ENCODE measurements at places on chromosomes 12 and 14.
A peak's percentile ranks its signal among the peaks of the same experiment; 100 is the strongest.

GRCh38 chr12:96034621-96035282, 635 bp downstream of the LTA4H start:
- DNase-seq, result no peak

DNA sequence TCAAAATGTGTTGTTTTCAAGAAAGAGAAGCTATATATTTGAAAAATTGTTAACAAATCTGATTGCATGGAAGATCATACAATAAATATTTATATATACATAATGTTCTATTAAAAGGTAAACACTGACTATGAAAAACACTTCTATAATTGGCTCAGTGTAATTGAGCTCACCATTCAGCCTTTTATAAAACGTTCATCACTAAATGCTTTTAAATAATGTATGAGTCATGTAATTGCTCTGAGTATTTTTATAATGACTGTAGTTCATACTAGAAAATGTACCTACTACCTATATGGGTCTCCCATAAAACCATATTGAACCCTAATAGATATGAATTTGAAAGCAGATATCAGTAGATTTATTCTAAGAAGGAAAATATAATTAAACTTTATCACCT, 240.4 kb upstream of the MGAT4C start:
- DNase-seq, result no peak

- no peak for DNase-seq
Measured at GRCh38 chr14:105283899-105284298, 16.9 kb downstream of the BRF1 start.

- DNase-seq, result peak; percentile 78
Measured at GRCh38 chr14:58239244-58240195, 5.1 kb upstream of the PSMA3 start.

DNA sequence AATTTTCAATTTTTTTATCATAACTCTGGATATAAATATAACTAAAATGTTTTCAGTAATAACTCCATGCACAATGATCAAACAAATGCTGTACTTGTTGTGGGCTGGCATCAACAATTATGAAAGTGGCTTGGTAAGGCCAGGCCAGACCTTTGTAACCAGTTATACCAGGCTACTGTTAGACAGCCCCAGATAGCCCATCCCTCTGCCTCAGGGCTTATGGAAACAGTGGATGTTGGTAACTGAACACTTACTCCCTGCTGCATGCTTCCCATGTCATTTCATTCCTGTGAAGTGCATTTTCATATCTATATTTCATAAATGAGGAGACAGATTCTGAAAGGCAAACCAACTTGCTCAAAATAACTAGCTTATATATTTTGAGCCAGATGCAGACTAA, 195.0 kb downstream of the SYT1 start:
- DNase-seq, result no peak

- DNase-seq, result no peak
Measured at GRCh38 chr14:68981139-68981538, 2.0 kb upstream of the ACTN1 start.

DNA sequence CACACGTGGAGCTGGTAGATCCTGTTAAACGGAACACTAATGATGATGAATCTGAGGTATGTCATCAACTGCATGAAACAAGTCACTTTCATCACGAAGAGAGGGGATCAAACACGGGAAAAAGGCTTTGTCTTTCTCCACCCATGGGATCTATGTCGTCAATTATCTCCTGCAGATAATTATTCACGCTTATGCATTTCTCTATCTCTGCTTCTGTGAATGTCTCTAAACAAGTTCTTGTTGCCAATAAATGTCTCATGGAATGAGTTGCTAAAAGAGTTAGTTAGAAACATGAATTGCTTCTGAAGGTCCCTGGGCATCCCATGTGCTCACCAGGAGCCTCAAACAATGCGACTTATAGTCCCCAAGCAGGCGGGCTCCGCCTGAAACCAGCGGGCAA, 1228.2 kb upstream of the TMEM132C start:
- no peak for DNase-seq

- no peak for DNase-seq
Measured at GRCh38 chr12:92133171-92133570, 12.5 kb downstream of the BTG1 start.

DNA sequence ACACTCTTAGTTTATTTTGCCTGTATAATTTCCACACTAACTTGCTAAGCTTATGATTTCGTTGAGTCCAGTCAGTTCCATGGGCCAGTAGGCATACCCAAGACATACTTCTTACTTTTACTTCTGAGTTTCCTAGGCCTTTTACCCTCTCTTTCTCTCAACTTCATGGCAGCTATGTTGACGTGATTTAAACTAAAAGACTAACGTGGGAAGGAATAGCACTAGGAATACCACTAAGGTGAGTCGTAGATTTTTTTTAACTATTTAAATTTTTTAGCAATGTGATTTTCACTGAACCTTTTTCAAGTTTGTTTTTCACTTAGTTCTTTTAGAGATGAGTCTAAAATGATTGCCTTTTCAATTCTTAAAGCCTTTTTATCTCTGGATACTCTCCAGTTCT, 793.5 kb upstream of the NOVA1 start:
- no peak for DNase-seq

GRCh38 chr12:11891346-11891745, 179.4 kb upstream of the BCL2L14 start:
- no peak for DNase-seq

- peak; percentile 76 for DNase-seq
Measured at GRCh38 chr12:22624870-22625761, at the start of gene ETNK1. Gene ETNK1, plus strand, starts transcription at chr12:22625171. Its CDS starts 260 bp downstream, at chr12:22625431.

- no peak for DNase-seq
Measured at GRCh38 chr12:2183556-2184541, 131.1 kb downstream of the CACNA1C start.

DNA sequence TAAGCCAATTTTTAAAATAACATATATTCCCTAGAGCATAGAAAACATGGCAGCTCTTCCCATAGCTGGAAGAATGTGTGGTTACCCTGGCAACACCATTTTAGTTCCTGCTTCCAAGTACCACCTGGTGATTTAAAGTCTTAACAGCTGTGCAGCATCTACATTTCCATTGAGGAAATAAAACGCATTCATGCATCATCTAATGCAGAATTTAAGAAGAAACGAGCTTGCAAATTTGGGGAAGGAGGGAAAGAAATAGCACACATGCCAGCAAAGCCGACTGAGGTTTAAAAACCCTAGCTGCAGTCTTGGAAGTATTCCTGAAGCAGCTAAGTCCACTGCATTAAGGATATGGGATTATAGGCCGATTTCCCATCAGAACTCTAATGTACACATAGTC, 22.8 kb upstream of the SLC38A2 start:
- no peak for DNase-seq

DNA sequence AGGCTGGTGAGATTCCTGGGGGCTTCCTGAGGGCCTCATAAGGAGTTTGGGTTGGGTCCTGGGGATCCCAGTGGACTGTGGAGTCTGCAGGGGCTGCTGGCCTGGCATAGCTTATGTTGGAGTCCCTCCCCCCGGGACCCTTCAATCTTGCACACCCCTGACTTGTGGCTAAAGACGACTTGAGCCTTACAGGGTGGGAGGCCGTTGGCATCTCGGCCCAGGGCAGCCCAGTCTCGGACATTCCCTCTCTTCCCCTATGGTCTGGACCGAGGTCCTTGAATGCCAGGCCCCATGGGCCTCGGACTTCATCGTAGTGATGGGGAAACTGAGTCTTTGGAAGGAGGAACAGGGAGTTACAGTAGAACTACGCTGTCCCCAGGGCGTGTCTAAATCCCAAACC, 12.5 kb downstream of the RTL1 start:
- no peak for DNase-seq

- peak; percentile 13 for DNase-seq
Measured at GRCh38 chr12:116687888-116688287, 50.0 kb downstream of the SPRING1 start.

DNA sequence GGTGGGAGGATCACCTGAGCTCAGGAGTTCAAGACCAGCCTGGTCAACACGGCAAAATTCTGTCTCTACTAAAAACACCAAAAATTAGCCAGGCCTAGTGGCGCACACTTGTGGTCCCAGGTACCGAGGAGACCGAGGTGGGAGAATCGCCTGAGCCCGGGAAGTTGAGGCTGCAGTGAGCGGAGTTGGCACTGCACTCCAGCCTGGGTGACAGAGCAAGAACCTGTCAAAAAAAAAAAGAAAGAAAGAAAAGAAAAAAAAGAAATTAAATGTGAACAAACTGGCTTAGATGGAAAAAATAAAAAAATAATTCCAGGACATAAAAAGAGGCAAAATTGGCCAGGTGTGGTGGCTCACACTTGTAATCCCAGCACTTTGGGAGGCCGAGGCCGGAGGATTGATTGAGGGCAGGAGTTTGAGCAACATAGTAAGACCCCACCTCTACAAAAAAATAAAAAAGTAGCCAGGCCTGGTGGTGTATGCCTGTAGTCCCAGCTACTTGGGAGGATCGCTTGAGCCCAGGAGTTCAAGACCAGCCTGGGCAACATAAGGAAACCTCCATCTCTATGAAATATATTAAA, 3.5 kb downstream of the TMEM119 start:
- no peak for DNase-seq

DNA sequence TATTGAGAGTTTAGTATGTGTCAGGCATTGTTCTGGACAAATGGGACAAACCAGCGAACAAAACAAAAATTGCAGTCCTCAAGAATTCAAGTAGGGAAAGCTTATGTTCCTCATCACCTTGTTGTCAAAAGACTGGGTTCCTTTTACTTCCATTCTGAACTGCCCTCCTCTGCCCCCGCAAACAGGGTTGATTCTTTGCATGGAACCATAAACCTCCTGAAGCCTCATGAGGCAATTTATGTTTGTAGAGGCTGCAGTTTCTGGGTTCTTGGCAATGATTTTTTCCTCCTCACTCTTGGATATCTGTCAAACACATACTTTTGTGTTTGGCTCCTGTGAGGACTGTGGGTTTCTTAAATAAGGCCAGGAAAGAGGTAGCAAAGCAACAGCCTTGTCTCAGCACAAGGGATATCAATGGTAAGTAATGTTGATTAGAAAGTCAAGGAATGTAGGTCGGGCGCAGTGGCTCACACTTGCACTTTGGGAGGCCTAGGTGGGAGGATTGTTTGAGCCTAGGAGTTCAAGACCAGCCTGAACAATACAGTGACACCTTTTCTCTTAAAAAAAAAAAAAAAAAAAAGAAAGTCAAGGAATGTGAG, 13.9 kb downstream of the COPZ1 start:
- no peak for DNase-seq

GRCh38 chr12:7289743-7290142, 14.1 kb upstream of the ACSM4 start:
- DNase-seq, result no peak

GRCh38 chr12:10952645-10953044, 13.6 kb upstream of the TAS2R14 start:
- DNase-seq, result no peak

- peak; percentile 66 for DNase-seq
Measured at GRCh38 chr14:35416108-35416750, 11.7 kb upstream of the NFKBIA start.

GRCh38 chr12:62724947-62725451, 210.0 kb downstream of the PPM1H start:
- DNase-seq, result no peak

GRCh38 chr12:131637986-131638385, 72.9 kb upstream of the SFSWAP start:
- no peak for DNase-seq

GRCh38 chr12:91276509-91276908, 93.9 kb upstream of the DCN start:
- no peak for DNase-seq

DNA sequence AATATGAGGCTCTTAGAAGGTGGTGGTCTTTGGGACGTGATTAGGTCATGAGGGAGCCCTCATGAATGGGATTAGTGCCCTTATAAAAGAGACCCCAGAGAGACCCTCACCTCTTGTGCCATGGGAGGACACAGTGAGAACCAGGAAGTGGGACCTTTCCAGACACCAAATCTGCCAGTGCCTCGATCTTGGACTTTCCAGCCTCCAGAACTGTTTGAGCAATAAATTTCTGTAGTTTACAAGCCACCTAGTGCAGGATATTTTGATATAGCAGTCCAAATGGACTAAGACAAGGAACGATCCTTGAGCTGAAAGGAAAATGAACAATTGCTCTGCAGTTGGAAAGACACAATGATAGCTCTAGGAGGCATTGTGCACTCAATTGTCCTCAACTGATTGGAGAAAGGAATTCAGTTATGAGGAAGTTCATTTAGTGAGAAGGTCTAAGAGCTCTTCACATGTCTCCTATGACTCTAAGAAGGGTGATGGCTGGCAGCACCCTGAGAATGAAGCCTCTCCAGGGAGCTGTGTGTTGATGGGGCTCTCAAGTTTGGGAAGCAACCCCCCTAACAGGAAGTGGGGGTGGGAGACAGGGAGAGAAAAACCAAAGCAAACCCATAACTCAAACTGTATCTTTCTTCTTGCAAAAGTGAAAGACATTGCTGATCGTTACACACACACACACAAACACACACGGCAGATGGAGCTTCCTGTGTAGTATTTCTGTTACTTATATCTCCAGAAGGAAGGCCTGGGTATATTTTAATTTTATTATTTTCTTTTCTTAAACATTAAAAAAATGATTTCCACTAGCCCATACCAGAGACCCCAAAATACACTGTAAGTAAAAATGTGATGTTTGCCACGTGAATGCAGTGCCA, 21.0 kb downstream of the CHST11 start:
- DNase-seq, result no peak

DNA sequence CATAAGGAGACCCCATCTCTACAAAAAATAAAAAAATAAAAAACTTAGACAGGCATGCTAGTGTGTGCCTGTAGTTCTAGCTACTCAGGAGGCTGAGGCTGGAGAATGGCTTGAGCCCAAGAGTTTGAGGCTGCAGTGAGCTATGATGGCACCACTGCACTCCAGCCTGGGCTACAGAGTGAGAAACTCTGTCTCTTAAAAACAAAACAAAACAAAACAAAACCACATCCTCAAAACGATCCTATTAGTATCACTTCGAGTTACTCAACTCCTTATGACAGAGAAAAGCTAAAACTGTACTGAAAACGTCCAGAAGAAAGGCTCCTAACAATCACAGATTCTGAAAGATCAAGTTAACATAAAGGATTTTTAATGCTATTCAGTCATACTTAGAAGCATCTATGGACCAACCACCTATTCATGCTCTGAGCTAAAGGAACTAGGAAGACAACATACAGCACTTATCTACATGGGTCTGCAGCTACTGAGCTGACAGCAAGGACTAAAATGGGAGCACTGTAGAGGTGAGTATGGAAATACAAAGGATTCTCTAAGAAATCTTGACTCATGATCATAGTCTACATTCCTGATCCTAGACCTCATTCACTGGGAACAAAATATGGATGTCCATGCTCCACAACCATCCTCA, 75.3 kb upstream of the DUSP6 start:
- DNase-seq, result no peak

GRCh38 chr14:75063013-75063412, 811 bp downstream of the ACYP1 start:
- no peak for DNase-seq

- no peak for DNase-seq
Measured at GRCh38 chr14:69827560-69827959, 30.5 kb upstream of the SLC10A1 start.
